Pulmonary artery endothelial cell (primary cell): ENCODE measurements at places on chromosomes 2 and 18.

GRCh38 chr18:22257022-22257543, 87.7 kb downstream of the GATA6 start:
- no peak for DNase-seq

DNA sequence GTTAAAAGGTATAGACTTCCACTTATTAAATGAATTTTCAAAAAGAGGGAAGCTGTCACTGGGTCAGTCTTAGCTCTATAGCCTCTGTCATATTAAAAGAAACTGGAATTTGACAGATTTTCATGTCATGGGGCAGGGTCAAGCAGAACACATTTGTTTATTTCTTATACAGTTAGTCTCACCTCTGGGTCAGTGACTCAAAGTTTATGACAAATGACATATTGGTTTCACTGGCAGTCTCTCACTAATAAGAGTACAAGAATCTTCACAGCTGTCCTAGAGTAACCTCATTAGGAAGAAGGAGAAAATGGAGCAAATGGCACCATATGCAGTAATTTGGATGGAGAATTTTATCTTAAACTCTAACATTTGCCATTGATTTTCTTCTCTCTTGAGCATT, 63.2 kb downstream of the MBD2 start:
- DNase-seq = no peak

DNA sequence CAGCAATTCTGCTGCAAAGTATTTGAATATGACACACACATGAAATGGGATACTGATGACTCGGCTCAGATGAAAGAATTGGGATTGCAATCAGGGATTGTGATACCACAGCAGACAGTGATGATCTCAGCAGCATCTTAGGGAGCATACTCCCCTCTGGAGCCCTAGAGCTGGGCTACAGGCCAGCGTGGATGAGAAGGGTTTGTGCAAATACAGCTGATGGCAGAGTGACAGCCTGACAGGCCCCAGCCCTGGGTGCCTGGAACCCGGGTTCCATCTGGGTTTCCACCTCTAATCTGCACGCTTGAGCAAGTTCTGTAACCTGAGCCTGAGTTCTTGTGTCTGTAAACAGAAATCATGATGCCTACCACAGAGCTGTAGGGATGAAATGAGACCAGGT, 418.0 kb downstream of the LRATD1 start:
- no peak for DNase-seq

- DNase-seq = no peak
These were observed 525.8 kb upstream of the LINC00305 start for GRCh38 chr18:64674694-64675093.

DNA sequence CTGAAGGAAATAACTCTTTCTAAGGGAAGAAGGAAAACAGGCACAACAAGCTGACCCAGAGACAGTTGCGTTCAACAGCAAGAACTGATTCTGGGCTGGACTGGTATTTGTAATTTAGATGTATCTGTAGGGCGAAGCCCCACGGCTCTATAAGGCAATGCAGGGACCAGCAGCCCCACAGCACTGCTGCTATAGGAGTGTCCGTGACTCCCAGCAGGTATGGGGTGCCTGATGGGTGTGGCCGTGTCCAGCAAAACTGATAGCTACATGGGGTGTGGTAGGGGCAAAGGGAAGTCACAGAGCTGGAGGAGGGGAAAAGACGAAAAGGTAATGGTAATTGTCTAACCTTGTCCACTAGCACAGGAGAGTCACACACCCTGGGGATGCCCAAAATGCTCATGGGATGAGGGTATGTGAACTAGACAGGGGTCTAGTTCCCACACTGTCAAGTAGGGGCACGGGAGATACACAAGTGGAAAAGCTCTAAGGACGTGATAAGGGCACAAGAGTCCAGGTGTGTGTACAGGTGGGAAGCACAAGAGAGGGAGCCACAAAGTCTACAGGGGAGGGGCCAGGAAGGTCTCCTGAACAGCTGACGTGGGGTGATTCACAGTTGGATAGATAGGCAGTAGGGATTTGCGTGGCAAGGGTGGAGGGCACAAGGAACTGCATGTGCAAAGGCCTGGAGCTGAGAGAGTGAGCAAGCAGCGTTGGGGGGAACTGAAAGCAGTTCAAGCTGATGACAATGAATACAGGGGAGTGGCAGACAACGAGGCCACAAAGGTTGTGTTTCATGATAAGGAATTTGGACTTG, 48.5 kb upstream of the ASPRV1 start:
- no peak for DNase-seq

DNA sequence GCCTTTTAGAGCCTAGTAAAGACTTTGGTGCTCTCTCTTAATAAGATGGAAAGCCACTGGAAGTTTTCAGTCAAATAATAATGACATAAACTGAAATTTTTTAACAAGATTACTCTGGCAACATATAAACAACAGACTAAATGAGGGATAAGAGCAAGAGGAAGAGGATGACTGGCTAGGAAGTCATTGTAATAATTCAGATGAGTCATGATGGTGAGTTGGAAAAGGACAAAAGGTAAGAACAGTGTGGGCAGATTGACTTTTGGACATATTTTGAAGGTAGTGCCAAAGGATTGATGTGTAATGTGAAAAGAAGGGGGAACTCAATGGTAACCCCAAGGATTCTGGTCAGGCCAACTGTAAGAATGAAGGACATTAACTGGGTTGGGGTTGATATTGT, 310.3 kb downstream of the NOL4 start:
- DNase-seq = no peak

DNA sequence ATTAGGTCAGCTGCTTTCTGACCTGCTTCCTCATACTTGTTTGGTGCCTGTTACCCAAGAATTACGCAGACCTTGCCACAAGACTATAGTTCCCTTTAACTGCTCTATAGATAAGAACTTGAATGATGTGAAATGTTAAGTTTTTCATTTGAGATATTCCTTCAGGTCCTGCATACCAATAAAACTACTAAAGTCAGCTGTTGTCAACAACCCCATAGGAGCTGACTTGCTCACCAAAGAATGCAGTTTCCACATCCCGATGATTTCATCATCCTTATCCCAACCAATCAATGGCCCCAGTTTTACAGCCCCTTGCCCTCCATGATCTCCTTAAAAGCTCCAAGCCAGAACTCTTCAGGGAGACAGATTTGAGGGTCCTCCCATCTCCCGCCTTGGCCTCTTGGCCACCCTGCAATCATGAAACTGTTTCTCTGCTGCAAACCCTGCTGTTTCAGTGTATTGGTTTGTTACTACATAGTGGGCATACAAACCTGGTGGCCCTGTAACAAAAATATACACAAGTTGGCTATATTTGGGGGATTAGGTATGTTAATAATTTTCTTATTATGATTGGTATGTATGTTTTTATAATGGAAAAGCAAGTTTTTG, 396.3 kb upstream of the CHST9 start:
- DNase-seq = no peak
